ENCODE measurements at places on chromosomes 1 and 21.

DNA sequence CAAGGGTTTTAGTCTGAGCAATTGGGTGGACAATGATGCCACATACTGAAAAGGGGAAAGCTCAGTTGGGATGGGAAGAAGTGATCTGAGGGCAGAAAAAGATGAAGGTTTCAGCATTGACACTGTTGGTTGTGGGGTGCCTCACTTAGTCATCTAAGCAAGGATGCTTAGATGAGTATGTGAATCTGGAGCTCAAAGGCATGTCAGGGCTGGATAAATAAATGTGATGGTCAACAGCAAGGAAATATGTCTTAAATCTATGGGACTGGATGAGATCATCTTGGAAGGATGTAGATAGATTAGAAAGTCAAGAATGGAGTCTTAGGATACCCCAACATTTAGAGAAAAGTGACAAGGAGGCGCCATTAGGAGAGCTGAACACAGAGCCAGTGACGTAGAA is 114.6 kb downstream of the ZBTB18 start:
- DNase-seq, result no peak

DNA sequence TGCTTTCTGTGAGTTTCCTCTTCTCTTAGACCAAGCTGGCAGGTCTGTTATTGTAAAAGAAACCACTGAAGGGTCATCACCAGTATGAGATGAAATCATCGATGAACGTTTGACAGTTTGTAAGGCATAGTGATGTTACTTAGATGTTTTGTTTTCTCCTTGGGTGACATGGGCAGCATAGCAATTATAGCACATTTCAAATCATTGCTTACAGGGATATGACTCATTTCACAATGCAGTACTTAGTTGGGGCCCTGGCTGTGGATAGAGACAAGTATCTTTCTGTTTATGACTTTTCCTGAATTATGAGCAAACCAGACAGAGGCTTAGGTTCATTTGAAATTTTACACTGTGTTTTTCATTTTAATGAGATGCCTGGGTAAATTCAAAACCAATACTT is 313.0 kb downstream of the RWDD3 start:
- DNase-seq, result no peak

DNA sequence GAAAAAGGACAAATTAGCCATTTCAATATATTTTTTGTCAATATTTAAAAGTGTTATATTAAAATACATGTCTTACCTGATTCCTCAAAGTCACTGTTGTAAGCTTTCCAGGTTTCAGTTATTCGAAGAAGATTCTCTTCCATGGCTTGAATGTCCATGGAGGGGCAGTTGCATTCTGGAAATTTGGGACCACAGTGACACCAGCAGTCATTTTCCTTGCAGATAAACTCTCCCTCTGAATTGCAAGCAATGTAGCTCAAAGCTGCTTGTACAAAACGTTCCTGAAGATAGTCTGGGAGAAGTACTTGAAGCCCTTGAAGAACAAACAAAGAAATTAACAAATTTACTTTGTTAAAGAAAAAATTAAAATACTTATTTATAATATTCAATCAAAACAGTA is 251.7 kb downstream of the BRINP3 start:
- no peak for DNase-seq

- peak; percentile 83 for DNase-seq
Measured at GRCh38 chr1:62230718-62231117, 36.1 kb downstream of the L1TD1 start.

- DNase-seq, result no peak
Measured at GRCh38 chr21:36584980-36585940, 105.3 kb upstream of the CLDN14 start.

DNA sequence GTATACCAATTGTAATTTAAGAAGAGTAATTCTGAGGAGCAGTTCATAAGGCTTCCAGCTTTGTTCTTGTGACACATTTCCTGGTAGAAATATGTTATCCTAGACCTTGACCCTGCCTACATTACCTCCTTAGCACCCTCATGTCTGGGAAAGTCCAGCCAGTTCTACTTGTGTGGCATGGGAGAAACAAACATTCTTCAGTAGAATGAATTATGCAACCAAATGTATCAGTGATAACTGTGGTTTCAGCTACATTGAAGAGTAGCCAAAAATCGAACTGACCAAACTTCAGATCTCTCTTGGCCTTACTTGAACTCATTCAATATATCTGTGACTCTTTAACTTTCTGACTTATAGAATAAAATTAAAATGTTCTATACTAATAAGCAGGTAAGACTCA is 308.1 kb upstream of the LYPLAL1 start:
- DNase-seq, result peak; percentile 32

DNA sequence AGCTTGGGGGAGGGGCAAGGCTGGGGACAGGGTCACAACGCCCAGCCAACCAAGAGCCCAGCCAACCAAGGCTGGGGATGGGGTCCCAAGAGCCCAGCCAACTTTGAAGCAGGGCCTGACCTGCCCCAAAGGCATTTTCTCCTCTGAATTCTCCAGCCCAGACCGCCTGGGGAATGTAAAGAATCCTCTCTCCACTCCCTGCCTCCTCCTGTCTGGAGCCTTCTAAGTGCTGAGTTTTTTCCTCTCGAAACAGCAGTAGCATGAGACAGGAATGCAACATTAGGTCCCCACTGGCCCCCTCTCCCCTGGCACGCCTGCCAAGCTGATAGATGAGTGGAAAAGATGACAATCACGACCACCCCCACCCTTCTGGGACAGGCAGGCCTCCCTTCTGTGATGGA is 17.0 kb downstream of the C1orf198 start:
- DNase-seq, result peak; percentile 91

GRCh38 chr1:106889059-106889458 is 167.4 kb upstream of the PRMT6 start:
- DNase-seq, result no peak

DNA sequence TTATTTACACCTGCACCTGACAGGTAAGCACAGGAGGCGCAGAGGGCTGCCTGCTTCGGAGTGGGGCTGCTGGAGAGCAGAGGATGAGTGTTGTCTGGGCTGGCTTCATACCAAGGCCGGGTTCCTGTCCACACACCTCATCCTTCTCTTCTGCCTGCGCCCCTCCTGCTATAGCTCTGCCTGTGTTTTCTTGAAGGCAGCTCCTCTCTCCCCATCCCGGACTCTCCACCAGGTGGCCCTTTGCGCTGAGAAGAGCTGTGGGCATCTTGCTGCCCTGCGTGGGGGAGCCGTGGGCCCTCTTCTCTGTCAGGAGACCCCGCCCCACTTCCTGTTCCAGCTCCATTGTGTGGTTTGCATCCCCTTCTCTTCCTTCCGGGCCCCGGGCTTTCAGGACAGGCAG is 35.0 kb downstream of the ARHGEF10L start:
- DNase-seq, result no peak

DNA sequence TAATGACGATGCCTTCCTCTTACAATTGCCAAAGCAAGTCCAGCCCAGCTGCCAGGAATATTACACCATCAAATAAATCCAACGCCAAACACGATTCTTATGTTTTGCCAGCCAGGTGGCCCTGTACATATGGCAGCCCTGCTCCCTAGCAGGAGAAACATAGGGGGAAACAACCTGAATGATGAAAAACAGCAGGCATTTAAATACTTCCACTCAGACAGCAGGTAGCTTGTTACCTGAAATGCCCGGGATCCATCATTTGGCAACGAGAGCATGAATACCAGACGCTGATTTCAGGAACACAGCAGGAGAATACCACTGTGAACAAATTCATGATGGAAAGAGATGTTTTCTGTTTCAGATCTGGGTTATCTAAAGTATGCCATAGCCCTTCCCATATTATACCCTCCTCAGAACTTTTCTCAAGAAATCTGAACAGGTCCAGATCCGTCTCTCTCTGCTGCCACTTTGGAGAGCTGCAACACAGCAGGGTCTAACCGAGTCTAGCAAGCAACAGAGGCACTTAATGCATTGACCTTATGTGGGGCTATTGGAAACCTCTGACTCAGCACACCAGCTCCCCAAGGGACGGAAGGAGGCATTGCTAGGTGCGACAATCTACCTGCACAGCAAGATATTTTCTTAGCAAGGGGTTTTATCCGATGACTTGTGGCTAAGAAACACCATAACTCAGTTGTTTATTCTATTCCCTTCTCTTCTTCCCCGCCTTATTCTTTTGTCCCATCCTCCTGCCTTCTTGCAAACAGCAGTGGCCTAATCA is 166.3 kb downstream of the BARHL2 start:
- no peak for DNase-seq

- DNase-seq, result peak; percentile 87
Measured at GRCh38 chr1:84944767-84945486, 51.9 kb upstream of the LPAR3 start.

GRCh38 chr1:47191940-47192457 is 2.2 kb upstream of the PDZK1IP1 start:
- no peak for DNase-seq

DNA sequence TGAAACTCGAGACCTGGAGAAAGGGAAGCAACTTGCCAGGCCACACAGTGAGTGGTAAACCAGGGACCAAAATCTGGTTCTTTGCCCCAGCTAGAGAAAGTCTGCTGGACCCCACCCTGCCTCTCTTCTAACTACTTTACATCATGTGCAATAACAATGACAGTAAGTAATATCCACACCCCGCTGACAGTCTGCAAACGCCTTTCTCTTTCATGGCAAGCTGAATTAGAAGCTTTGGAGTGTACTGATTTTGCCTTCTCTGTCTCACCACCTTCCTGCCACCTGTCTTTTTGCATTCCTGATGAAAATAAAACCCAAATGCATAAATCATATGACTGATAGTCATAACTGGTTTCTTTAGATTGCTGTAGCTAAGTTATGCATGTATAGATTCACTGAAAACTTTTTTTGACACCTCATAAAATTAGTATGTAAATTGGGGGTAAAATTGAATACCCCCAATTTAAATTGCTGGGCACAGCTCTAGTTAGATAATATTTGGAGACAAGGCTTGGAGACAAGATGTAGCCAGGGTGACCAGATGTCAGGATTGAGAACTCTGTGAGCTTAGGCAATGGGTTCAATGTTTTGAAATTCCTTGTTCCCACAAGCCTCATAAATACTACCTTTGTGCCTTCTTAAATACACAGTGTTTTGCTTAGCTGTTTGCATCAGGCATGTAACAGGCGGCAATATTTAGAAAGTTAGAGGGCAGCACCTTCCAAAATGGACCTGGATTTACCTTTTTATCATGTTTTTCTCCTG is 73.5 kb downstream of the ST6GALNAC5 start:
- no peak for DNase-seq

DNA sequence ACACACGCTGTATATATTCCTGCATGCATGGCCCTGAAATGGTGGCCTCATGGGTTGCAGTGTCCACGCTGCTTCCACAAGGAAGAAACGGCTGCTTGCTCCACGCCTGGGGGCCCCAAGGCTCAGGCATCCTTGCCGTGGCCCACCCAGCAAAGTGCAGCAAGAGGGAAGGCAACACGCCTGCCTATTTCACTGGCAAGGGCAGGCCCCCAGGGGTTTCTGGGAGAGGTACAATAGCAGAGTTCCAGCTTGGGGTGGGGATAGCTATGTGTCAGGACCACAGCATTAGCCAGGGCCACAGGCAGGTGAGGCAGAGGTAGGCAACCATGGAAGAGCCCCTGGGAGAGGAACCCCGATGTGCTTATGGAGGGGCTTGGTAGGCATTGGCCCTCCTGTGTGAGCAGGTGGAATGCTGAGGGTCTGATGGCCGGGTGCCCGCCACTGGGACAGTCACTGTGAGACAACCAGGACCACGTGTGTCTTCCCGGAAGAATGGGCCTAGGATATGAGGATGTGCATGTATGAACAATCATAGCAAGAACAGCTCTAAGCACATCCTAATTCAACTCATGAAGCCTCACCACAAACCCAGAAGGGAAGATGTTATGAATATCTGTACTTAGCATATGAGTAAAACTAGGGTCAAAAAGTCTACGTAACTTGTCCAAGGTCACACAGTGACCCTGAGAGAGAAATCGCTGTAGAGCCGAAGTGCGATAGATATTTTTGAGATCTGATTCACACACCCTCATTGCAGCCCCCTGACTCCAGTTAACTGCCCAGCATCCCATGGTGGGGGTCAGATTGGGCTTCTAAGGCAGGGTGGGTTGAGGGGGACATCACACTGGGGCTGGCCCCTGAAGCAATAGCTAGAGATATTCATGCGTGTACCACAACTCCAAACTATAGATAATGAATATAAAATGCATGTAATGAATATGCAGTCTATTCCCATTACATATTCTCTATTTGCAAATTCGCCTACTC is 11.8 kb downstream of the TFF2 start:
- DNase-seq, result no peak

DNA sequence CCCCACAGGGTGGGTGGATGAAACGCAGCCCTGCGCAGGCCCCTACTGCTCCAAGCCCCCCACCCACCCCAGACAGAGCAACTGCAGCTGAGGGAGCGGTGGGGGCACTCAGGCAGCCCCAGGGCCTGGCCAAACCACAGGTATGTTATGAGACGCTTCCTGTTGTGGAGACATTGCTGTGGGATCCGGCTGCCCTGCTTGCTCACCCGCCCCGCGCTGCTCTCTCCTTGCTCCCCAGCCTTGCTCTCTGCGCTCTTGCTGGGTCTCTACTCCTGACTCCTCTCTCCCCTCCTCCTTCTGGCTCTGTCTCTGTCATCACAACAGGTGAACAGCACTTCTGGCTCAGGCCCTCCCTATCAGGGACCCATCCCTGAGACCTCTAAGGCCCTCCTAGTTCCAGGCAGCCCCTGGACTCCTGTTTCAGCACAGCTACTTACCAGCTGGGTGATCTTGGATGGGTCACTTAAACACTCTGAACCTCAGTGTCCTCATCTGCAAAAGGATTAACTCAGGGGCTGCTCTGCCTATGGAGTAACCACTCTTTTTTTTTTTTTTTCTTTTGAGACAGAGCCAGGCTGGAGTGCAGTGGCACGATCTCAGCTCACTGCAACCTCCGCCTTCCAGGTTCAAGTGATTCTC is 15.9 kb downstream of the COL8A2 start:
- peak; percentile 87 for DNase-seq

DNA sequence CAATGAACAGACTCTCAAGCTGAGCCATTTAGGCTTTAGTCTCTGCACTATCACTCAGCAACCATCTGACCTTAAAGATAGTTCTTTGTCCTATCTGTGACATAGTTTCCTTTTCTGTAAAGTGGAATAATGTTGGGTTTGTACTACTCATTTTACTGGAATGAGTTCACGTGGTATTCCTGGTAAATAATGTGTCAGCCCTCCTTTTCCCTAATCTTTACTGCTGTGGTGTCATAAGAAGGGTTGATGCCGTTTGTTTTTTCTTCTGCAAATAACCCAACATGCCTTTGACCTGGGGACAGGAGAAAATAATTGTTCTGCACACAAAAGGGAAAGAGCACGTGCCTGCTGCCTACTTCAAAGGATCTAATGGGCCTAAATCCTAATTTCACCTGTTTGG is 297.8 kb downstream of the BRINP3 start:
- DNase-seq, result peak; percentile 31

DNA sequence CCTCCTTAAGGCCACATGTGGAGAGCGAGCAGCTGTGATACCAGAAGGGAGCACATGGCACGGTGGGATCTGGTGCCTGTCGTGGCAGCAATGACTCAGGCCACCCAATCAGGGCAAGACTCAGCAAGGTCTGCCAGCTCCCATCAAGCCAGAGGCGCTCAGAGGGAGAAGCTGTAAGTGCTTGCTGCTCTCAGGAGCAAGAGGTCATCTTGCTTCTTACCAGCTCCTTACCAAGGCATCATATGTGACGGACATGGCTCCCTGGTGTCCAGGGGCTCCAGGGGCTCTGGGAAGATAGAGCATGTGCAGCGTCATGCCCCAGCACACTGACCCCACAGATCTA is 72.9 kb downstream of the ITPKB start:
- DNase-seq, result no peak

GRCh38 chr1:221611656-221612046 is 130.2 kb downstream of the DUSP10 start:
- no peak for DNase-seq

GRCh38 chr21:44392916-44393315 is 39.5 kb downstream of the TRPM2 start:
- no peak for DNase-seq

GRCh38 chr1:237309595-237310118 is 267.7 kb downstream of the RYR2 start:
- no peak for DNase-seq

All from fibroblast of skin of abdomen (primary cell).